IMR-90 (cell line): ENCODE measurements at places on chromosomes 2 and 18. TPM values are rescaled to one million over a fixed set of nuclear protein-coding genes. Genes with fewer than 3 reads are reported as not detected.

DNA sequence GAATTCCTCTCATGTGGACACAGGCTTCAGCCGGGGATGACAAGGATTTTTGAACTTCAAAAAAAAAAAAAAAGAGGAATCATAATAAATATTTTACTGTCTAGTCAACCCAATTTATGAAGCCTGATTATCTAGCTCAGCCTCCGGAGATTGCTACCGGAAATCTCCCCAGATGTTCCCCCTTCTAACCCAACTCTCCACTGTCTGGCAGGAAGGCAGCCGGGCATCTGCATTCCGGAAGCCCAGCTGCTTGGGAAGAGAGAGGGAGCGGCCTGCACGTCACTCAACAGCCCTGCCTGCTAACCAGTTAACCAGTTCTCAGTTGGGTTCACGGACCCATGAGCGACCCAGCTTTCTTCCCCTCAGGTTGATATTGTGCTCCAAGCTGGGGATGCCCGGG lies 87.2 kb upstream of the POU3F3 start:
- DNase-seq, result no peak
- no peak overlapping the region for H3K4me3 ChIP-seq
- no peaks in the 10 kb centered on the region for H3K27me3 ChIP-seq
- no peak overlapping the region for H3K27ac ChIP-seq
- no peaks in the 10 kb centered on the region for H3K36me3 ChIP-seq
- no peaks in the 10 kb centered on the region for H3K4me1 ChIP-seq

DNA sequence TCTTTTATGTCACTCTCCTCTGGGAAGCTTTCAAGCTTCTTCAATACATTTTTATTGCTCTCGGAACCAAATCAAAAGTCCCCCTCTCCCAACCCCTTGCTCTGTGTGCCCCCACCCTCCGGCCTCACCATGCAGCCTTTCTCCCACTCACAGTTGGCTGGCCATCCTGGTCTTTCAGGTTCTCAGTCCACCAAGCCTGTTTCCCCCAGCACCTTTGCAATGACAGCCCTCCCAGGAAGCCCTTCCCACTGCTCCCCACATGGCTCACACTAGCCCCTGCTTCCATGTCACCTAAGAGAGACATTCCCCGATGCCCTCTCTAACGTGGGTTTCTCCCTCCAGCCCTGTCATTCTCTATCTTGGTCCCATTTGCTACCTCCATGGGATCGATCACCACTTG lies 266.6 kb downstream of the SRBD1 start:
- H3K4me3 ChIP-seq, result no peak overlapping the region
- no peak overlapping the region for H3K27ac ChIP-seq
- H3K36me3 ChIP-seq, result no peaks in the 10 kb centered on the region
- DNase-seq, result no peak

DNA sequence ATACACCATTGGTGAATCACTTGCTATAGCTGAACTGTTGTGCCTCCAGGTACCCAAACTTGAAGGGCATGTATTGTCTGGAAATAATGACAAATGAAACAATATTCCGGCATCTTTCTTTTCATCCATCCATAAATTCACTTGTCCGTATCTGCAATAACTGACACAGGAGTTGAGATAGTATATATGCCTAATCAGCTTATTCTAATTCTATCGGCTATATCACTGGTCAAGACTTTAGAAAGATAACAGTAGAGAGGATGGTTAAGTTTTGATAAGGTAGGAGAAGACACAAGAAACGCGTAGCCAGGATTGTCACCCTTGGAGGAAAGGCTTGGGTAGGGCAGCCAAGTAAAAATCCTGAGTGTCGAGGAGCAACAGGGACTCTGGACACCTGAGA lies 1634.6 kb upstream of the CELF4 start:
- H3K36me3 ChIP-seq, result no peaks in the 10 kb centered on the region
- no peak for DNase-seq
- H3K4me3 ChIP-seq, result no peak overlapping the region
- H3K27me3 ChIP-seq, result no peaks in the 10 kb centered on the region
- no peak overlapping the region for H3K27ac ChIP-seq

GRCh38 chr18:70781860-70782453 lies 493.1 kb downstream of the SOCS6 start:
- H3K4me1 ChIP-seq, result no peaks in the 10 kb centered on the region
- DNase-seq, result peak; percentile 1
- H3K4me3 ChIP-seq, result no peak overlapping the region

DNA sequence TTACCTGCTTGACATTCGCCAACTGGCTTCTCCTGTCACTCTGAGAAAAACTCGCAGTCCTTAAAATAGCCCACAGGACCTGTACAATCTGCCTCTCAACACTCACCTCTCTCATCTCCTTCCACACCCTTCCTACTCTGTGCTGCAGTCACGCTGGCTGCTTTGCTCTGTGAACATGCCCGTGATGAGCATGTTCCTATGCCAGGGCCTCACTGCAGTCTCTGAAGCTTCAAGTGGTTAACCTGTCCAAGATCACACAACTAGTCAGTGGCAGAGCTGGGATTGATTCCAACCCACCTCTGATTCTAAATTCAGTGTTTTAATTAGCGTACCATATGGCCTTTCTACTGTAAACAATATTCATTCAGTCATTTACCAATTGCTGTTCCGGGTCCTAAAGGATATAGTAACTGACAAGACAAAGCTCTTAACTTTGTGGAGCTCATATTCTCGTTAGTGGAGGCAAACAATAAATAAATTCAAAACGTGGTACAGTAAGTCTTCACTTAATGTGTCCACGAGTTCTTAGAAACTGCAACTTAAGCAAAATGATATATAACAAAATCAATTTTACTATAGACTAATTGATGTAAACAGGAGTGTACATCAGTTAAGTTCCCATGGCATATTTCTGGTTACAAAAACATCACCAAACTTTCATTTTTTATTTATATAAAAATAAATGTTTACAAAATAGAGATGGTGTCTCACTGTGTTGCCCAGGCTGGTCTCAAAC lies 38.9 kb upstream of the FBXO11 start:
- no peak for DNase-seq
- no peak overlapping the region for H3K4me3 ChIP-seq
- H3K4me1 ChIP-seq, result no peaks in the 10 kb centered on the region
- no peaks in the 10 kb centered on the region for H3K27me3 ChIP-seq
- no peak overlapping the region for H3K27ac ChIP-seq

DNA sequence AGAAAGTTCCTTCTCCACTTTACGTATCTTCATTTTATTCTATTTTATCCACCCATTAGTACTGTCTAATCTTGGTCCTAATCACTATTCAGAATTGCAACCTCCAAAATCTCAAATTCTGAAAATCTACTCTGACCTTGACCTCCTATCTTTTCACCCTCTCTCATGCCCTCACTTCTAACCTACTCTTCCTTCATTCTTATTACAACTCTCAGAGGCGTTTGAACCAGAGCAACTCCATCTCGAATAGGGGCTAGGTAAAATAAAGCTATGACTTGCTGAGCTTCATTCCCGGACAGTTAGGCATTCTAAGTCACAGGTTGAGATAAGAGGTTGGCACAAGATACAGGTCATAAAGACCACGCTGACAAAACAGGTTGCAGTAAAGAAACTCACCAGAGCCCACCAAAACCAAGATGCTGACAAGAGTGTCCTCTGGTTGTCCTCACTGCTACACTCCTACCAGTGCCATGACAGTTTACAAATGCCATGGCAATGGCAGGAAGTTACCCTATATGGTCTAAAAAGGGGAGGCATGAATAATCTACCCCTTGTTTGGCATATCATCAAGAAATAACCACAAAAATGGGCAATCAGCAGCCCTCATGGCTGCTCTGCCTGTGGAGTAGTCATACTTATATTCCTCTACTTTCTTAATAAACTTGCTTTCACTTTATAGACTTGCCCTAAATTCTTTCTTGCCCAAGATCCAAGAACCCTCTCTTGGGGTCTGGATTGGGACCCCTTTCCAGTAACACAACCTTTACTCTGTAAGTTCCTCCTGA lies 11.4 kb downstream of the CCDC88A start:
- peak; percentile 49 for DNase-seq
- H3K4me3 ChIP-seq, result peak overlapping the region; percentile 31; the same call in 1 of the 2 replicates
- no peaks in the 10 kb centered on the region for H3K27me3 ChIP-seq
- H3K4me1 ChIP-seq, result peaks cover 6% of the 10 kb centered on the region; the same call in 1 of the 2 replicates
- H3K27ac ChIP-seq, result no peak overlapping the region

DNA sequence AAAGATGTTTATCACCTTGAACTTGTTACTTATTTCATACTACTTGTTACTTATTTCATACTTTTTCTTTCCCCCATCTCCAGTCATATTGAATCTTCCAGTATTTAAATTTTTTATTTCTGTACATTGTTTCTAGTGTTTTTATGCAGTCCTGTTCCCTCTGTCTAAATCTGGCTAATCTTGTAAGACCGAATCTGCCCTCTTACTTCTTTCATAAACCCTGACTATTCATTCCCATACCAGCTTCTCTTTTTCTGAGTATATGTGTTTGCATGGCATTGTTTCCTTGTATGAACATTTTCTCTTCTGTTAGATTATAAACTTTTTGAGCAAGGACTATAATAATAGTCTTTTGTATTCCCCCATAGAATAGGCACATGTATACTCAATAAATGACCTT lies 131.7 kb downstream of the TAF4B start:
- H3K4me3 ChIP-seq, result no peak overlapping the region
- no peak for DNase-seq
- H3K4me1 ChIP-seq, result no peaks in the 10 kb centered on the region

Gene PIEZO2
- 3.3 and 4.1 TPM in 2 replicates for total RNA-seq

DNA sequence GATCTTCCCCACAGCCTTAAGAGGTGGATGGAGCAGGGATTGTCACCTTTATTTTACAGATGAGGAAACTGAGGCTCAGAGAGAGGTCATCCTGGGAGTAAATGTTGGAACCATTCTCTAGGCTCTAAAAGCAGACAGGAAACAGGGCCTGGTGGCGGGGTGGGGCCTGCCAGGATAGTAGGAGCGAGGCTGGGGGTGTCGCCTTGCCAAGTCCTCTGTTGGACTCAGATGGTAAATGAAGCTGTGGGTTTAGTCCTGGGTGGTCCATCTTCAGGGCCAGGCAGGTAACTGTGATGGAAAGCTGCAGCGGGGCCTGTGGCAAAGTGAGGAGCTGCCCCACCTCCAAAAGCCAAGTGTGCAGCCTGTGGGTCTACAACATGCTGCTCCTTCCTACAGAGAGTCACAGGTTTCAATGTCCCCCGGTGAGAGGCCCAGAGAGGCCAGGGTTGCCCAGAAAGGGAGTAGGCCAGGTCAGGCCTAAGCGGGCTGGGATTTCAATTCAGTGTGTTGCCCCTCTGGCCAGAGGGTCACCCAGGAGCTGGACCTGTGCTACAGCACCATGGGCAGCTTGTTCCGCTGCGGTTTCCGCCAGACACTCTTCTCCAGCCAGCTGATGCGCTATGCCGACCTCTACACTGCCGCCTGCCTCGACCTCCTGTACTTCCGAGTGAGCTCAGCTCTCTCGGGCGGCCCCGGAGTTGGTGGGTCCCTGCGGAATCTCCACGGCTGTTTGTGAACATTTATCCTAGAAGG lies 6.6 kb downstream of the NT5DC4 start:
- H3K4me3 ChIP-seq, result no peak overlapping the region
- H3K36me3 ChIP-seq, result no peaks in the 10 kb centered on the region
- peaks cover 1% of the 10 kb centered on the region; the same call in 1 of the 2 replicates for H3K4me1 ChIP-seq
- no peaks in the 10 kb centered on the region for H3K27me3 ChIP-seq
- DNase-seq, result no peak

GRCh38 chr2:105789745-105790460 lies 45.2 kb downstream of the NCK2 start:
- H3K4me3 ChIP-seq, result no peak overlapping the region
- H3K36me3 ChIP-seq, result no peaks in the 10 kb centered on the region
- peak; percentile 74 for DNase-seq
- no peaks in the 10 kb centered on the region for H3K27me3 ChIP-seq

DNA sequence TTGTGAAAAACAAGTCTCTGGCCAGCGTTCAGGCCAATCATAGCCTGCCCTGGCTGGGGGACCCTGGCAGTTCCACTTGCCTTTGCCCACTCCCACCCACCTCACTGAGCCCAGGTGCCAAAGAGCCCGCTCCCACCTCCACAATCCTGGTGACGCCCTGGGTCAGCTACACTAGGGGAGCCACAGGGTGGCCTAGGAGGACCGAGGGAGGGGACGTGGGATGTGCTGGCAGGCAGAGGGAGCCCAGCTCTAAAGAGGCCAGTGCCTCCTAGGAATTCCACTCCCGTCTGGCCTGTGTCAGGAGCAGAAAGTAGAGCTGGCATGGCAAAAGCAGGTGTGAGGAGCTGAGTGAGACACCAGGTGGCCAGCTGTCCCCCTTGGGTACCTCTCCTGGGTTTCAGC lies 49.3 kb downstream of the TNS1 start:
- no peak overlapping the region for H3K4me3 ChIP-seq
- peaks cover 3% of the 10 kb centered on the region for H3K36me3 ChIP-seq
- no peak overlapping the region for H3K27ac ChIP-seq
- H3K27me3 ChIP-seq, result no peaks in the 10 kb centered on the region
- DNase-seq, result no peak
- H3K4me1 ChIP-seq, result peaks cover 21% of the 10 kb centered on the region

GRCh38 chr2:22901471-22902179 lies 483.4 kb upstream of the KLHL29 start:
- H3K4me1 ChIP-seq, result no peaks in the 10 kb centered on the region
- no peak overlapping the region for H3K27ac ChIP-seq
- no peaks in the 10 kb centered on the region for H3K27me3 ChIP-seq
- no peak for DNase-seq
- no peaks in the 10 kb centered on the region for H3K36me3 ChIP-seq
- no peak overlapping the region for H3K4me3 ChIP-seq

DNA sequence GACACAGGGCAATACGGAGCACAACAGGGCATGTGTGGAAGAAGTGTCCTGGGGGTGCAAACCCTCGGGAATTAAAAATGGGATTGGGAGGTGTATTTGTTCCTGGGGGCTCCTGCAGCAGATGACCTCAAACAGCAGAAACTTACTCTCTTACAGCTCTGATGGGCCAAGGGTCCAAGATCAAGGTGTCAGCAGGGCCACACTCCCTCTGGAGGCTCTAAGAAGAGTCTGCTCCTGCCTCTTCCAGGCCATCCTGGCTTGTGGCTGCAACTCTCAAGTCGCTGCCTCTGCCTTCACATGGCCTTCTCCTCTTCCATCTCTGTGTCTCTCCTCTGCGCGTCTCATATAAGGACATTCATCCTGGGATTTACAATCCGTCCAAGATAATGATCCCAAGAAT lies 12.4 kb upstream of the SPATA3 start:
- DNase-seq, result no peak
- H3K4me3 ChIP-seq, result no peak overlapping the region
- H3K27me3 ChIP-seq, result peaks cover 7% of the 10 kb centered on the region
- H3K27ac ChIP-seq, result no peak overlapping the region

- DNase-seq, result peak; percentile 5
- no peaks in the 10 kb centered on the region for H3K27me3 ChIP-seq
- H3K4me1 ChIP-seq, result no peaks in the 10 kb centered on the region
- H3K36me3 ChIP-seq, result no peaks in the 10 kb centered on the region
Observed at GRCh38 chr2:198441246-198441645, 636.9 kb downstream of the PLCL1 start.

- H3K27me3 ChIP-seq, result no peaks in the 10 kb centered on the region
- H3K4me1 ChIP-seq, result no peaks in the 10 kb centered on the region
- DNase-seq, result peak; percentile 30
- H3K36me3 ChIP-seq, result no peaks in the 10 kb centered on the region; the same call in 1 of the 2 replicates
- peak overlapping the region; percentile 96 for H3K27ac ChIP-seq
Observed at GRCh38 chr2:24970483-24971285, 1.1 kb downstream of the DNAJC27 start.

- peak; percentile 36 for DNase-seq
- peaks cover 38% of the 10 kb centered on the region for H3K4me1 ChIP-seq
- H3K36me3 ChIP-seq, result no peaks in the 10 kb centered on the region
- H3K27me3 ChIP-seq, result no peaks in the 10 kb centered on the region
Observed at GRCh38 chr2:217222309-217222910, 362.5 kb upstream of the TNP1 start.
